Stimulated activated CD4-positive, alpha-beta T cell treated with anti-CD3 and anti-CD28 coated beads, Interleukin-1b, Interleukin-23, amount 100 ng/mL, for 24 hours (primary cell): ENCODE measurements at places on chromosomes 2 and 18.

DNA sequence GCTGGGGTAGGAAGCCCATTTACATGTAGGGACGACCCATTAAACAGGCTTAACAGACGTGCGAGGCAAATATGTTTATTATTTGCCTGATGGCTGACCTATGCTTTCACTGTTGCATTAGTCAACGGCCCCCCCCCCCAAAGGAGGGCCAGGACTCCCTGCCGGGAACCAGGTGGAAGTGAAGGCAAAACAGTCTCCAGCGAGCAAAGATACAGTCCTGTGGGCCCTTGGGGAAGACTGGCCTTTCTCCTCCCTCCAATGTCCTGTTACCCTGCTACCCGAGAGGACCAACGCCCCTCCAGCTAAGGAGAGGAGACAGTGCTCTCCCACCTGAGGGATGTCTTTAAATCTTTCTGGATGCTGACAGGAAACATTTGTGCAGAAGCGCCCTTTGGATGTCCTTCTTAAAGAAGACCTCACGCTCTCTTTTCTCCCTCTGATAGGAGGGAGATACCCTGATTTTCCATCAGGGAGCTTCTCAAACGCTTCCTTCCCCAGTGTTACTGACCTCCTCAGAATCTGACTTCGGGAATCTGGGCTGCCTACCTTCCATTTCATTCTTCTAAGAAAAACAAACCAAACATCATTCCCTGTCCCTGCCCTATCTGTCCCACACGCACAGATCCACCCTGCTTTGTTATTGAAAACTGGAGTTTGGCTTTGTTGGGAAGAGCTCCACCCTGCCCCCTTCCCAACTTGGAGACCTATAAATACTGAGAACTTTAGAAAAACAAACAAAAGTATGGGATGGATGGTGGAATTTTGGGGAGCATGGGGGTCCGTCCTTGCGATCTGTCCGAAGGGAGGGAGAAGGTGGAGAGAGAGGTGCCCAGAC lies 135.9 kb upstream of the SIX3 start:
- DNase-seq = no peak

DNA sequence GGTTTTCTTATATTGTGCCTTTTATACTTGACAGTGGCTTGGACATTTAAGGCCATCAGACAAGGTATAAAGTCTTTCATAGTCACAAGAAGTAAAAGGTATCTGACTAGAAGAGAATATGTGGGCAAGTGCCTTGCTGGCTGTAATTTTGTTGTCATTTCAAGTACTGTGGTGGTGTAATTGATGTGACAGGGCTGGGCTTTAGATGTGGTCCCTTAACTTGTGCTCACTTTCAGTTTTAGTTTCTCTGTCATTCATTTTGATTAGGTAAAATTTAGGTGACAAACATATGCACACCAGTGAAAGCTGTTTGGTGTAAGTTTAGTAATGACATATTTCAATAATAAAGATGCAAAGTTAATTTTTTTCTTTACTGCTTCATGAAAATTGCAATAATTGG lies 31.2 kb upstream of the TBR1 start:
- no peak for DNase-seq

DNA sequence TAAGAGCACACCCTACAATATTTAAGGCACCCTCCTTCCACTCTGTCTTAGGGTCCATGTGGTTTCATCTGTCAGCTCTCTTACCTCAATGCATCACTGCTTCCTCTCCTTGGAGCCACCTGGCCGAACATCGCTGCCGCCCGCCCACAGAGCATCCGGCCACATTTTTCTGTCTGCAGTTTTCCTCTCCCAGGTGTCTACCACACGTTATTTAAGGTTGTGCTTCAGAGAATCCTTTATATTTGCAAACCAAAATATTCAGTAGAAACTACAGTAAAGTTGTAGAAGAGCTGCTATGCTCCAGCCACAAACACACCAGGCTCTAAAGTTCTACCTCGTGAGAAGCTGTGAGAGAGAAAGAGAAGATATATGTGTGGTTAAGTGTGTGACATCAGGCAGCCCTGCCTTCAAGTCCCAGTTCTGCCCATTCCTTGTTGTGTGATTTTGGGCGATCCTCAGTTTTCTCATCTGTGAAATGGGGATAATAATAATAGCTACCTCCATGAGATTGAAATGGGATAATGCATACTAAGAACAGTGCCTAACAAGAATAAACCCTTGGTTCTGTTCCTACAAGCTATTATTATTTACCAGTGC lies 4.9 kb upstream of the STK17B start:
- peak; percentile 48 for DNase-seq

GRCh38 chr2:99595373-99595772 lies 105.6 kb upstream of the REV1 start:
- no peak for DNase-seq

GRCh38 chr2:85924522-85924921 lies 35.7 kb upstream of the ST3GAL5 start:
- DNase-seq = no peak

DNA sequence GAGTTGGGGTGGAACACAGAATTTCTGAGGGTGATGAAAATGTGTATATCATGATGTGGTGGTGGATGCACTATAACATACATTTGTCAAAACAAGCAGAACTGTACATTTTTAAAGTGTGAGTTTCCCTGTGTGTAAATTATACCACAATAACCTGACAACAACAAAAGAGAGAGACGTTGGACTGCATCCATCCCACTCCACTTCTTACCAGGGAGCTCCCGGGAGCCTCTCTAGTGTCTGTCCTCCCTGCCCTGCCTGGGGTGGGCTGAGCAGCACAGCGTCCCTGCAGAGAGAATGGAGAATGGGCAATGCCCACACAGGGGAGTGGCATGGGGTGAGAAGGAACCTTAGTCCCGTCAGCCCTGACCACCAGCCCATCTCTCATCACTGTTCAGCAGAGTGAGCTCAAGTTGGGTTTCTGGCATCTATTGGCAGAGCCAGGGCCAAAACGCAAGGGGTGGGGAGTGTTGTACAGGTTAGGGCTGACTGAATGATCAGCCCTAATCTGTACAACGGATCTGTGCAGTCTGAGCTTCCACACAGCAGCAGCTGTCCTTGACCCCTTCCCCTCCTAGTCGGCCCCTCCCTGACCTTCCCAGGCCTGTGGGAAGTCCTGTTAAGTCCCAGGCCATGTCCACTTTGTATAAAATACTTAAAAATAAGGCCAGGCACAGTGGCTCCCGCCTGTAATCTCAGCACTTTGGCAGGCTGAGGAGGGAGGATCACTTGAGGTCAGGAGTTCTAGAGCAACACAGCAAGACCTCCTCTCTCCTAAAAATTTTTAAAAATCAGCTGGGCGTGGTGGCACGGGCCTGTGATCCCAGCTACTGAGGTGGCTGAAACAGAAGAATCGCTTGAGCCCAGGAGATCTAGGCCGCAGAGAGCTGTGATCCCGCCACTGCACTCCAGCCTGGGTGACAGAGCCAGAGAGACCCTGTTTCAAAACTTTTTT lies 3.3 kb upstream of the PROC start:
- no peak for DNase-seq

DNA sequence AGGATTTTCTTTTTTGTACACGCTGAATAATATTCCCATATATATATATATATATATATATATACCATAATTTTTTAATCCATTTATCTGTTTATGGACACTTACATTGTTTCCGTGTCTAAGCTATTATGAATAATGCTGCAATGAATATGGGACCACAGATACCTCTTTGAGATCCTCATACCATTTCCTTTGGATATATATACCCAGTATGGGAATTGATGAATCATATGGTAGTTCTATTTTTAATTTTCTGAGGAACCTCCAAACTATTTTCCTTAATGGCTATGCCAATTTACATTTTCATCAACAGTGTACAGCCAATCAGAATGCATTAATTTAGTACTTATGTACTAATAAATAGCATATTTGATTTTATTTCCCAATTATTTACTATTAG lies 53.1 kb downstream of the MERTK start:
- DNase-seq = no peak

GRCh38 chr2:62354771-62355561 lies 151.0 kb downstream of the TMEM17 start:
- DNase-seq = no peak

DNA sequence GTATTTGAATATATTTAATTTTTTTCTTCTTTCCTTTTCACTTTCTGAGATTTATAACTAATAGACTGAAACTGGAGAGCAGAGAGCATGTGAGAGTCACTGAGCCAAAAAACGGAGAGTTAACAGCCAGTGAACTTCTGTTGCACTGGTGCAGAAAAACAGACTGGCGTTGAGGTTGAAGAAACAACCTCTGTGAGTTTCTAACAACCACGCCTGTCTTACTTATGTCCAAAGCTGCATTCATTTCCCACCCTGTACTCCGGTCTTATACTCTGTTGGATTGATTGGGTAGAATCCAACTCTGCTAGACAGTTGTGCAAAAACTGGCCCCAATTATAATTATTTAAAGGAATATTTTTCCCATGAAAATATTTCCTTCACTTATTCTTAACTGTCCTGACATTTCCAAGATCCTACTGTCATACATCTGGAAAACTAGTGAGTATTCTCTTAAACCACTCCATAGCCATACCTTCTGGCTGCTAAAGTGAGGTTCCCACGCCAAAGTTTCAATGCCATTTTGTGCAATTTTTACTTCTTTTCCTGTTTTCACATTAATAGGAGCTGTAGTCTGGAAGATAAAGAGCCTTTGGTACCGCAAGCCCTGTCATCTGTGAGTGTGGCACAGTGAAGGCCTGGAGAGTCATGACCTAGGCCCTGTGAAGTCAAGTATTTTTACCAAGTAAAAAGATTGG lies 9.4 kb downstream of the CYP1B1 start:
- no peak for DNase-seq

GRCh38 chr2:158718851-158719250 lies 76.3 kb upstream of the DAPL1 start:
- no peak for DNase-seq

- no peak for DNase-seq
Measured at GRCh38 chr2:168348076-168348475, 100.7 kb upstream of the STK39 start.

- DNase-seq = no peak
Measured at GRCh38 chr2:201798252-201798913, 8.0 kb upstream of the CDK15 start.

DNA sequence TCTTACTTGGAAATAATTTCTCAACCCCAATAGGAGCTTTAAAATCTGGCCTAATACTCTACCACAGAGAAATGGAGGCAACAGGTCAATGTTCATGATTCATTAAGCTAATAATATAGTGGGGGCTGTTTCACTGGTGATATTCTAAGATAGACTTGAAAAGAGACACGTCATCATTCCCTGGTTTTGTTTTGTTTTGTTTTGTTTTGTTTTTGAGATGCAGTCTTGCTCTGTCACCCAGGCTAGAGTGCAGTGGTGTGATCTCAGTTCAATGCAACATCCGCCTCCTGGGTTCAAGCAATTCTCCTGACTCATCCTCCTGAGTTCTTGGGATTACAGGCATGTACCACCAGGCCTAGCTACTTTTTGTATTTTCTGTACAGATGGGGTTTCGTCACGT lies 37.5 kb upstream of the SOS1 start:
- no peak for DNase-seq

- no peak for DNase-seq
Measured at GRCh38 chr2:174522553-174522952, 35.7 kb upstream of the GPR155 start.

- DNase-seq = peak; percentile 31
Measured at GRCh38 chr2:43136876-43137275, 89.5 kb downstream of the ZFP36L2 start.

GRCh38 chr2:168137510-168138180 lies 109.8 kb downstream of the STK39 start:
- DNase-seq = no peak

GRCh38 chr18:36284671-36285295 lies 12.7 kb upstream of the FHOD3 start:
- DNase-seq = no peak

GRCh38 chr2:240539906-240540305 lies 17.9 kb downstream of the ANKMY1 start:
- no peak for DNase-seq

DNA sequence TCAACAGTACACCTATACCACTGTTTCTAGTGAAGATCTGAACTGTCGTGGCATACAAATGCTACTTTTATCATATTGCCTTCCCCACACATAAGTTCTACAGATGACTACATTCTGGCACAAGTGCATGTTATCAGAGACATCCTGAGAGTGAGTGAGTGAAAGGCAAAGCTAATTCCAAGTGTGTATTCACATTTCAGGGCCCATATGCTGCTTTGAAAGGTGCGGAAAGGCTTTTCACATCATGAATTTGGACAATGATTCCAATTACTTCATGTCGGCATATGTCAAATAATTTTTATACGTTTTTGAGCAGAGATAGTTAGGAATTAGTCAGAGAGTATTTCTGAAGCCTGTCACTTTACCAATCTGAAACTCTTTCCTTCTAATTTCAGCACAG lies 101.7 kb downstream of the GAREM1 start:
- no peak for DNase-seq

DNA sequence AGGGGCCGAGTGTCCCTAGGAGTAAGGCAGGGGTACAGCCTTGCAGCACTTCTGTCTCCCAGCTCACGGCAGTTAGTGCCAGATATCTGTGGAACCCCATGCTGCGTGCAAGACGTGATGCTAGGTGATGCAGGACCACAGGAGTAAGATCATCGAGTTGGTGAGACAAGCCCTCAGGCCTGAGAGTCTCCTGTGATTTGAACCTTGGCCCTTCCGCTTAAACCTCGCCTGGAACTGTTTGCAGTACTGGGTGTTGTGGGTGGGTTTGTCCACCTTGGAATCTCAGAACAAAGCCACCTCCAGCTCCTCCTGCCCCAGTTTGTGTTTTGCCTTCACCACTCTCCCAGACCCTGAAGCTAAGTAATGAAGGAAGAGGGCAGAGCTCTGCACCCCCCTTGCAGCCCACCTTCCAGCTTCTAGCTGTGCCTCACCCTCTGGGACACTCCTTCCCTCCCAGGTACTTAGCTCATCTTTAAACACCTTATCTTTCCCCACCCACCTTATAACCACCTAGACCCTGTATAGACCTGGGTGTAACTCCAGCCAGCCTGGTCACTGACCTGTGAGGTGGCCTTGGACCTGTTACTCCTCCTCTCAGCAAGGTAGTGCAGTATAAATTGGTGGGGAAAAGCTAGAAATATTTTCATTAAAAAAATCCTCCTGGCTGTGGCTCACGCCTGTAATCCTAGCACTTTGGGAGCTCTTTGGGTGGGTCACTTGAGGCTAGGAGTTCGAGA lies 6.6 kb downstream of the CNNM4 start:
- no peak for DNase-seq

GRCh38 chr2:20614201-20615067 lies 36.5 kb downstream of the HS1BP3 start:
- DNase-seq = no peak

DNA sequence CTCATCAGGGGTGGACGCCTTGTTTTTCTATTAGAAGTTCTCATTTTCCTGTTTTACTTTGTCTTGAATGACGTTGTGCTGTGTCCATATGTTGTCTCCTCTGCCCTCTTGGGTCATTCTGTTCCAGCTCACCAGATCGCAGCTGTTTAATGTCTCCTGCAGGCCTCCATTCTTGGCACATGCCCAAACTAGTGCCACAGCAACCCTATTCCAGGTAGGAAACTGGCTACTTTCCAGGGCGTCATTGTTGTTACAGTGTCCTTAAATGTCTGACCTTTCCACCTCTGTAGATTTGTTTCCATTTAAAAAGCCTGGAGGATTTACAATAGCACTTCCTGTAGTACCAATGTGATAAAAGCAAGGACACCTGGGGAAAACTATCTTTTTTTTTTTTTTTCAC lies 500.7 kb downstream of the METTL4 start:
- no peak for DNase-seq
